ENCODE measurements at places on chromosomes 3 and 15. TPM values are rescaled to one million over a fixed set of nuclear protein-coding genes. Genes with fewer than 3 reads are reported as not detected.

DNA sequence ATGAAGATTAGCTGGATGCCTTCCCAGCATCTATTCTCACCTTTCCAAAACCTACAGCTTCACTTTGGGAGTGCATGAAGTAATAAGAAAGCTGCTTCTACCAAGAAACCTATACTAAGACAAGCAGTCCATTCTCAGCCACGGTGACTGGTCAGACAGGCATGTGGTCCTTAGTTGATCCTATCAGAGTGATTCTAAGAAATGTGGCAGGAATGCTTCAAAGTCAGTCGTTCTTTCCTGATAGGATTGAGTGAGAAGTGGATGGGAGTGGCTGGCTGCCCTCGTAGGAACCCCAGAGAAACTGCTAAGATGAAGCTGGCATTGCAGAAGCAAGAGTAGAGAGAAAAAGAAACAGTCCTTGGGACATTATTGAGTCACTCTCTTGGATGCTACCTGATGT lies 16.6 kb downstream of the FOXB1 start:
- no peak for DNase-seq

DNA sequence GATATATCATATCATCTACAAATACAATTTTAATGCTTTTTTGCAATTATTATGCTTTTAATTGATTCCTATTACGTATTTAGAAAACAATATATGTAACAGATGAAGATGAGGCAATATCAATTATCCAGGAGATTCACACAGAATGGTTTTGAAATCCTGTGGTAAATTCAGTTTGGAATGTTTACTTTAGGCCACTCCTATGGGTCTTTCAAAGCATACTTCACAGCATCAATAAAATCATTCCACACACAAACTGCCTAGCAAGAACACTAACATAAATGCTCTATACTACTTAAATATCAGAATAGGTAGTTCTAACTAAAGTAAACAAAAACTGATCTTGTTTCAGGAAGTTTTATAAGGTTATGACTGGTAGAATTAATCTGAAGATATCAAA lies 90.5 kb downstream of the FAM227B start:
- no peak for DNase-seq

Gene RLBP1
- polyA plus RNA-seq = not detected

Gene ALPK3
- polyA plus RNA-seq = 0.12 TPM

Gene PGBD4
- polyA plus RNA-seq = 0.29 TPM

- DNase-seq = peak; percentile 70
These were observed 162.4 kb upstream of the CFAP20DC start for GRCh38 chr3:59212128-59212779.

Gene SLC51A
- 1.1 TPM for polyA plus RNA-seq

DNA sequence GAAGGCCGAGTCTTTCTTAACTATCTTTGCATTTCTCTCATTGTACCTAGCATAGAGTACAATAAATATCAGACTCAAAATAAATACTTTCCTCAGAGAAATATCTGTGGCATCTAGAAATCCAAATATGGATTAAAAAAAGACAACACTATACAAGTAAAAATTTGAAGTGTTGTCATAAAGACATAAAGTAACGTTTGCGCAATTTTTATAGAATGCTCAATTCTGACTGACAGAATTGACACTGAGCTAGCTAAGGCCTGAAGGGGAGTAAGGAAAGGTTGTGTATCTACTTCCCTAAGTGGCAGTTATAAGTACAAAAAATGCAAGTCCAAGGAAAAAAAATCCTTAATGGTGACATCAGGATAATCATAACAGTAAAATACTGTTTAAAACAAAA lies 1.1 kb downstream of the SEC11A start:
- peak; percentile 26 for DNase-seq

DNA sequence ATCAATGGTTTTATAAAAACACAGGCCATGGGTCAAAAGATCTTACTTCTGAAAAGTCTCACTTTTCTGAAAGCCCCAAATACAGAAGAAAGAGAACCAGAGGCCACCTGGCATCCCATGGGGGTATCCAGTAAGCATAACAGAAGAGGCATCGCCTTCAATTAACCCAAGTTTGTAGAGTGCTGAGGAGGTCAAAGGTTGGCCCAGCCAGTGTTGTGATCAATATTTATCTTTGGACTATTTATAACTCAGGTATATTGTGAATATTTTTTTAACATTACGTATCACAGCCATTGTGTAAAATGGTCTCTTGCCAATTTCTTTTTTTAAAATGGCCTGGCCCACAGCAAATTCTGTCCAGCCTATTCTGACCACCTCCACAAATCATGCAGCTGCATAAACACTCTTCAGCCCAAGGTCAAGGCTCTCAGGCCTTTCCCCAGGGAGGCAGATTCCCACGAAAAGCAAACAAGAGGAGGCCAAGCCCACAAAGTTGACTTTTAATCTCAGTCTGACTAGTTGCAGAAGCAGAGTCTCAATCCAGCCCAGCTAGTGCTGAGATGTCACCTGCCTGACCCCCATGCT lies 26.2 kb upstream of the SPTBN5 start:
- DNase-seq = no peak

Gene MAPKBP1
- 7.2 TPM for polyA plus RNA-seq

Gene PRSS50
- not detected for polyA plus RNA-seq

Gene MUC13
- polyA plus RNA-seq = not detected

Gene ZNF501
- polyA plus RNA-seq = 0.59 TPM

- no peak for DNase-seq
These were observed 167.3 kb downstream of the SLCO3A1 start for GRCh38 chr15:92020804-92021203.

Gene TXNRD3
- 0.90 TPM for polyA plus RNA-seq

DNA sequence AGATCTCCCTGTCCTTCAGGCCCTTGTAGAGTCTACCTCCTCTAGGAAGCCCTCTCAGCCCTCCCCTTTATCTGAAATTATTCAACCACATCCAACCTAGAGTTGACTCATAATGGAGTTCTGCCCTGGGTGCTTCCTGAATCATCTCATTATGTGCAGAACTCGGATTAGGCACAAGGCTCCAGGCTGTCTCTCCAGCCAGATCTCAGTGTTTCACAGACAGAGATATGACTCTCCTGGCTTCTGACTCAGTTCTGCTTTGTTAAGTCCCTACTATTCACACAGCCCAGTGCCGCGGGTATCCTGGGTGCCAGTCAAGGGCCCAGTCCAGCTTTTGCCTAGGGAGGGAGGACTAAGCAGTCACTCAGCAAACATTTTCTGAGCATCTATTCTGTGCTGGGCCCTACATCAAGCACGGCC lies 9.3 kb downstream of the STRA6 start:
- no peak for DNase-seq

- DNase-seq = no peak
These were observed 166.8 kb upstream of the TGFBR2 start for GRCh38 chr3:30439451-30440053.

Gene CYP1A1
- polyA plus RNA-seq = not detected

GRCh38 chr3:167554898-167555297 lies 81.1 kb upstream of the SERPINI2 start:
- no peak for DNase-seq

Gene PLSCR2
- not detected for polyA plus RNA-seq

GRCh38 chr15:74318376-74319137 lies 48.9 kb downstream of the CYP11A1 start:
- no peak for DNase-seq

Gene CSPG4
- not detected for polyA plus RNA-seq

Gene GNAT1
- not detected for polyA plus RNA-seq

DNA sequence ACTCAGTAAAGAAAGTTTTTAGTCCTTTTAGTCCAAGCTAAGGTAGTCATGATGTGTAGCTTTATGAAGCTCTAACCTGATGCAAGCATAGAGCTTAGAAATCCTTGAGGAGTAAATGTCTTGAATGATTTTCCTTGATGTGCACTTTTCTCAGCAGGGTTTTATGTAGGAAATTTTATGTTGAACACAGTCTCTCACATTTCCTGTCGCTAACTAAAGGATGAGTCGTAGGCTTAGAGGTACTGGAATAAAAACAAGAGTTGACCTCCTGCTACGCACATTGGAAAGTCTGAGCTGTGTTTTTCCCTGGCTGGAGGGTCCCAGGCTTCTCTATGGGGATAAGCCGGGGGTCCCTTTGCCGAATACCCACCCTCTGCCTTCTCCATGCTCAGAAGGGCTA lies 34.7 kb upstream of the ZPLD1 start:
- DNase-seq = no peak

GRCh38 chr3:30082652-30083051 lies 523.7 kb upstream of the TGFBR2 start:
- DNase-seq = no peak

DNA sequence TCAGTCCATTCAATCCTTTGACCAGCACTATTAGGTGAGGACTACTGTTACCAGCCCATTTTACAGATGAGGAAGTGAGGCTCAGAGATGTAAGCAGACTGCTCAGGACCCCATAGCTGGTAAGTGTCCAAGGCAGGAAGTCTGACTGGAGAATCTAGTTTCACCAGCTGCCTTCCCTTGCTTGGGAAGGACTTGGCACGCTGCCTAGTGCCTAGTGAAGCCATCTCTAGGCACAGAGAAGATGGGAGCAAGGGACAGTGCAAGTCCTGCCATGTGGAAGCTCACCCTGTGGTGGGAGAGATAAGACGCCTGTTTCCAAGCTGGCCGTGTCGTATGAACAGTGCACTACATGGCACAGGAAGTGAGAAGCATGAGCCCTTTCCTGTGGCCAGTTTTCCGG lies 111.8 kb upstream of the TMC3 start:
- no peak for DNase-seq

DNA sequence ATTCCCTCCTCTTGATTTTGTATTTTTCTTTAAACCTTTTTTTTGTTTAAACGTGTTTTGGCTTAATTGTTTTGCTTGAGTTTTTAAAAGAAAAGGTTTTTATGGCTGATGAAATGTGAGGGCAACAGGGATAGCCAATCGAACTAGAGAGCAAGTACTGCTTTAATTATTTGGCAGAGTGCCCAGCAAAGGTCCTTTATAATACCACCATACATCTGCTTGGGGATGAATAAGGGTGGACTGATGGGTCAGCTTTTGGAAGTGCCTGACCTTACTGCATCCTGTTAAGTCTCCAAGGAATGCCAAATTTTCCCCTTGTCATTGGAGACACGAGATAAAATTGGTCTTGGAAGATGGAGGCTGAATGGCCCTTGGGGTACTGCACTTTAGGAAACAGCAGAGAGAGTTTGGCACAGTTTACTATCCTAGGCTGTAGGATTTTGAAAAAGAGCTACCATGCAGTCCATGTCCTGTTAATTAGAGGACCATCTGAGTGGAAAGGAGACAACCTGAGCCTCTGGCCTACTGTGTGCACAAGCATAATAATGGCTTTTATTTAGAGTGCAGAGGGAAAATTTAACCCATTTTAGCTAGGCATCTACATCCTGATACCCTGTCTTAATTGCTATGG lies 19.8 kb upstream of the MTHFS start:
- DNase-seq = no peak

- DNase-seq = no peak
These were observed 80.4 kb upstream of the TCF12 start for GRCh38 chr15:56838085-56838484.

Gene CACNA2D3
- polyA plus RNA-seq = 10.4 TPM

Gene SLC7A14
- polyA plus RNA-seq = not detected

Gene SI
- not detected for polyA plus RNA-seq

- no peak for DNase-seq
These were observed 36.3 kb upstream of the GOLGA8J start for GRCh38 chr15:30046430-30046829.

Gene CCR9
- not detected for polyA plus RNA-seq

- peak; percentile 64 for DNase-seq
These were observed 69.7 kb downstream of the USF3 start for GRCh38 chr3:113626503-113627371.

GRCh38 chr3:34207806-34208205 lies 409.4 kb downstream of the PDCD6IP start:
- DNase-seq = no peak

- no peak for DNase-seq
These were observed 2.7 kb downstream of the RPL15 start for GRCh38 chr3:23919628-23920027.

- no peak for DNase-seq
These were observed 22.5 kb downstream of the LRTM1 start for GRCh38 chr3:54905261-54905888.

DNA sequence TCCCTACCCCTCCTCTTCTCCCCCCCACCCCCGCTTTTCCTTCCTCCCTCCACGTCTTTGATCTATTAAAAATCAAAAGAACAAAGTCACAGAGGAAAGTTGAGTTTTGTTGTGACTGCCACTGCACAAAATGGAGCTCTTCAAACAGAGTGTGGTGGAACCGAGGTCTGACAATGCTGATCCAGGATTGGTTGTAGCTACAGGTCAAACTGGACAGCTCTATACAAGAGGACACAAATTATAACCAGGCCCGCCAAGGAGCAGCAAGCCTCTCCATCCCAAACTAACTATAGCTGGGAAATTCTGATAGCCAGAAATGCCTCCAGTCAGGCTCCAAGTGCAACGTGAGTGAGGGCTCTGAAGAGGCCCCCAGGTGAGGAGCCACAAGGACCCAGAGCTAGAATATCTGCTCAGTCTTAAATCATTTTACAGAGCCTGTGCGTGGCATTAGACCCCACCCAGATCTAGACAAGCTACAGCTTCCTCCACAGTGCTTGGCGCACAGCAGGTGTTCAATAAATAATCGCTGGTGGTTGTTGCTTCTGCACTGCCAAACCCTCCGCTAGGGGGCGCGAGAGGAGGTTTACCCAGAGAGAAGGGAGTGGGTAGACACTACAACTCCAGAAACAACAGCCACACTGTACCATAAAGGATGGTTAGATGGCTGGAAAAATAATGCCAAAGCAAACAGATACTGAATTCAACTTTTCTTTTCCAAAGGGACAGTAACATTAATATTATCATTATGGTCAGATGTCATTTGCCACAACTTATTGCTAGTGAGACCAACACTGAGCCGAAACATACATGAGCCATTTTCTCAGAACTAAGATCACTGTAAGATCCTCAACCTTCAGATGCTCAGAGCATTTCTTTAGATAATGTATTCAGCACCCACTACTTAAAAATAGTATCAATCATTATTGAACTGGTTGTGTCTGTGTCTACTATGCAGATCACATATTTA lies 44.6 kb downstream of the ZIC4 start:
- no peak for DNase-seq

DNA sequence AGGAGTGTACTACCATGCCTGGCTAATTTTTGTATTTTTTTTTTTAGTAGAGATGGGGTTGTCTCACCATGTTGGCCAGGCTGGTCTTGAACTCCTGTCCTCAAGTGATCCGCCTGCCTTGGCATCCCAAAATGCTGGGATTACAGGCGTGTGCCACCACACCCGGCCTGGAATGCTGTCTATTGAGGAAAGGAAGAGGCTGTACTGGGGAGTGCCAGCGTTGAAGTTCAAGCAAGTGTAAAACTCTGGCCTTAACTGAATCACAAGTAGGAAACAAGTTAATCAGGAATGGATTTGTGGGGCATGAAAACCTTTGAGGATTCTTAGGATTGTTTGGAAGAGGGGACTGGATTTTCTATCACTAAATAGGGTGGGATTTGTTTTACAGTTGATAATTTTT lies 1.4 kb upstream of the SENP2 start:
- DNase-seq = no peak

GRCh38 chr3:72887705-72888545 lies at the start of gene GXYLT2:
Gene GXYLT2, plus strand, starts transcription at chr3:72888046. Its CDS starts 188 bp downstream, at chr3:72888234.
- DNase-seq = peak; percentile 23

GRCh38 chr3:98557324-98558010 lies 25.7 kb downstream of the GPR15 start:
- DNase-seq = peak; percentile 28

GRCh38 chr3:183301937-183302580 lies 49.0 kb downstream of the B3GNT5 start:
- no peak for DNase-seq

Data from CD14-positive monocyte (primary cell).